ENCODE measurements at places on chromosomes 3 and 15.

DNA sequence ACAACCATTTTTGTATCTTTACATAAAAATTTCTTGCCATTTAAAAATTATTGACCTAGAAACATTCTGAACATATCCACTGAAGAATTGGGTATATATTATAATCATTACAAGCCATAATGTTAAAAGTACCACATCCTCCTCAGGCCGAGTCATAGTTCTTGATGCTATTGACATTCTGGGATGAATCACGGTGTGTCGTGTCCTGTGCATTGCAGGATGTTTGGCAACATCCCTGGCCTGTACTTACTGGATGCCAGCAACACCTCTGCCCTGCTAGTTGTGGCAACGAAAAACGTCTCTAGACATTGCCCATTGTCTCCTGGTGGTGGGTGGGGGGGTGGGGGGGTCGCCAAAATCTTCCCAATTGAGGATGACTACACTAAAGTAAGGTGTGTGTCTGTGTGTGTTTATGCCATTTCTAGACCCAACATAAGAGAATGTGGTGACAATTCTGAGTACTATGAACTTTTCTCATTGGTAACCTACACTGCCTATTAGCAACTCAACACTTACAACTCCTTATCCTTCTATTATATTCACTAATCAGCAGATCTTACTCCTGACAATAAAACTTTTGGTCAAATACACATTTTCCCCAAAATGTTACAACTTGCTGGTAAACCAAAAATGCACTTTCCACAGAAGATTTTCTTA, 471.6 kb downstream of the FOXP1 start:
- no peak for DNase-seq

GRCh38 chr15:36106640-36107335, 472.6 kb upstream of the CDIN1 start:
- no peak for DNase-seq

GRCh38 chr15:79376383-79376782, 55.8 kb upstream of the MINAR1 start:
- no peak for DNase-seq

- DNase-seq = no peak
These were observed 2.5 kb downstream of the MOBP start for GRCh38 chr3:39469945-39470344.

DNA sequence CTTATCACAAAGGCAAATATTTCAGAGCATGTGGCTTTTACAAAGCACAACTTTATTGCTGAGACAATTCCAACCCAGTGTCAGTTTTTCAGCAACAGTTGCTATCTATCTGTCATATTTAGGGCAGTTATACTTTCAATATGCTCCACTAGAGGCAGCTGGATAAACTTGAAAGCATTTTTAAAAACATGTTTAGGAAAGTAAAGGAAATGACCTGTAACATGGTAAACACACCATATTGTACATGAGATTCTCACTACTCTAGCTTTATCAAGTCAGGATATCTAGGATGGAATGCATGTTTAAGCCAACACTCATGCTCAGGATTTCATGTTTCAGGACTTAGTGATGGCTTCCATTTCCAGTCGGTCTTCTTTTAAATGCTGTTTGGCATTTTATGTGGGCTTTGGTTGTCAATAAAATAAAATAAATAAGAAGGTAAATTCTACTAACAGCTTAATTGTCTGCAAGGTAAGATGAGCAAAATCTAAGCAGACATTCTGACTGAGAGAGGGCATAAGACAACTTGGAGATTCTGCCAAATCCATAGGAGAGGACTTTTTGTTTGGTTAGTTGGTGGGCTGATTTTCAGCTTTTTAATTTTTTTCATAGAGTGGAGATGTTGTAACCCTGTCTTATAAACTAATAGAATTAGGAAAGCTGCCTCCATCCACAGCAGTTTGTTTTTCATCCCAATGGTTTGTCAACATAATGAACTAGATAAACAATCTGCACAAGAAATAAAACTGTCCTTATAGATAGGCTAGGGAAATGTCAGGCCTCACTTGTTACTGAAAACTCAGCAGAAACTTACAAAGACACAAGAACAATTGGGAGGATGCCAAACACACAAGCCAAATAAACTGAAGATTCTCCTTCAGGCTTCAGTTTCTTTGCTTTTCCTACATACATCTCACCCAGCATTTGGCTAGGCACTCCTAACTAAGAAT, 63.4 kb upstream of the CPB1 start:
- no peak for DNase-seq

GRCh38 chr3:75781079-75781745, 4.1 kb downstream of the ZNF717 start:
- peak; percentile 47 for DNase-seq

- no peak for DNase-seq
These were observed 318.2 kb upstream of the KCNH8 start for GRCh38 chr3:18830087-18830486.

- DNase-seq = no peak
These were observed 189.8 kb downstream of the NTRK3 start for GRCh38 chr15:88066636-88067330.

GRCh38 chr15:68517285-68517761, 61.5 kb upstream of the CORO2B start:
- DNase-seq = no peak

DNA sequence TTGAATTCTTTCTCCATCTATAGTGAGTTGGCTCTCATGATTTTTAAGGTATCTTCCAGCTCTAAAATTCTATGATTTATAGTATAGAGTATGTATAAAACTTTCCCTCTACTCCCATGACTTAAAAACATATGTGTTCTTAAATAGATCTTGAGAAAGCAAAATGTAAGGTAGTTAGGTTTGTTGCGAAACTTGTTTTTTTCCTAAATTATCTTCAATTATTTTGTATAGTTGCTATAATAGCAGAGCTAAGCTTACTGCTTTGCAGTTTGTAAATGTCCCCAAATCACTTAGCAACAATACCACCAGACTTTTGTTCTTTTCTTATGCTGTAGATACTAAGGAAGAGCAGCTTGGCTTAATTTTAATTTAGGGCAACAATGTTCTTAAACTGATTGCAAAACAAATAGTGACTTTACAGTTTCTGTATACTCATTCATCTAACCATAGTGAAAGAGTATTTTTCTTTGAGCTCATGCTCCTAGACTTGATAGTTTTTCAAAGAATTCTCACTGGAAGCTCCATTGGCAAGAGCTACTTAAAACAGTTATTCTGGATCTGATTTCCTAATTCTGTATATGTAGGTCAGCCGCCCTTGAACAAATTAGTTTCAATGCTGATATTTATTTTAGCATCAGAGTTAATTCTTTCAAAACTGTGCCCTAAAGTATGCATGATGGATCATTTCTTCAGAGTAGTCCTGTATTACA, 61.2 kb downstream of the LYSMD4 start:
- no peak for DNase-seq

GRCh38 chr15:40241269-40242212, 2.7 kb downstream of the PAK6 start:
- no peak for DNase-seq

GRCh38 chr3:10780243-10780642, 35.8 kb upstream of the SLC6A11 start:
- no peak for DNase-seq

DNA sequence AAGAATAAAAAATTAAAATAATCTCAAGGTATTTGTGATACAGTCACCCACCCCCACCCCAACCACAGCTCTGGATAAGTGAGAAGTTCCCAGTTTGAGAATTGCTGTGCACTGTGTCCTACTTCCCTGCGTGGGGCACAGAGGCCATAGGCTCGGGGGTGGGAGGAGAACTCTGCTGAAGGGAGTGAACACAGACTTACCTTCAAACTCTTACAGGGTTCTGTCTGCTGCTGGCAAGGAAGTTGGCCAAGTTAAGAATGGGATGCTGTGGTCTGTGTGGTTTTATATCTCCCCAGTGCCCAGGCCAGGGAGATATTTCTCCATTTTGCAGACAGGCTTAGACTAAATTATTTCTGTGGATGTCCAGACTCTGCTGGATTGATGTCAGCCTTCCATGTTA, 37.6 kb downstream of the SPTSSB start:
- DNase-seq = no peak

DNA sequence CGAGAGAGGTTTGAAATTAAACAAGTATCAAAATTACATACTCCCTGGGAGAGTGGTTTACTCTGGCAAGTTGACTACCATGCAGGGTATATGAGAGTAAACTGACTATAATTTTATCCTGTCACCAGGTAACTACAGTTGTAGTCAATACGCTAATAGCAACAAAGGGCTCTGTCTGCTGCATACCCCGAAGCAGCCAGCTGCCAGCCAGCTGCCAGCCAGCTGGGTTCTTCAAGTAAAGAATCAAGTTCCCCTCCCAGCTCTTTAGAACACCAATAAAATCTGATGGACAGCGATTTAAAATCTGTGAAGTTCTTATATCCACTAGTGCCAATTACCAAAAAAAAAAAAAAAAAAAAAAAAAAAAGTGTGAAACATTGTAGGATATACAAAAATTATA, 417.7 kb upstream of the CFAP20DC start:
- no peak for DNase-seq

GRCh38 chr3:13544293-13544831, 4.6 kb upstream of the FBLN2 start:
- peak; percentile 90 for DNase-seq

DNA sequence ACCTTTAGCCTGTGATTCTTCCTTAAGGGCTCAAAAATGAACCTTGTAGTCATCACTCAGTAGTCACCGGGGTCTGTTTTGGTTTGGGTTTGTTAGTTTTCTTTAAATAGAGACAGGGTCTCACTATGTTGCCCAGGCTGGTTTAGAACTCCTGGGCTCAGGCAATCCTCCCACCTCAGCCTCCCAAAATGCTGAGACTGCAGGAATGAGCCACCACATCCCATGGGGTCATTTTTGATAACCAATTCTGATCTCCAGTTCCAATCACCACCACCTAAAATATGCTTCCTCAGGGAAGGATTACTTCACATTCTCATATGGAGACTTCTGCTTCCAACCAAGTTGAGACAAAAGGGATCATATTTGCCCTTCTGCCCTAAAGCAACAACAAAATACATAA, 22.1 kb downstream of the ATP13A3 start:
- no peak for DNase-seq

Data from stimulated activated naive CD8-positive, alpha-beta T cell treated with anti-CD3 and anti-CD28 coated beads, Interleukin-15, amount 100 ng/mL, for 72 hours (primary cell).